ENCODE measurements at places on chromosomes 5 and 9. TPM values are rescaled to one million over a fixed set of nuclear protein-coding genes. Genes with fewer than 3 reads are reported as not detected.

The UGT3A1 gene
- not detected for polyA plus RNA-seq

The MYOZ3 gene
- 0.06 TPM for polyA plus RNA-seq

The NRG2 gene
- 2.0 TPM for polyA plus RNA-seq

The STPG3 gene
- polyA plus RNA-seq: not detected

The FCN2 gene
- 4.1 TPM for polyA plus RNA-seq

The KIF12 gene
- polyA plus RNA-seq: 1.0 TPM

The FBP1 gene
- polyA plus RNA-seq: 13.2 TPM

The TNC gene
- polyA plus RNA-seq: 1.9 TPM

The BTNL8 gene
- polyA plus RNA-seq: 0.34 TPM

The SLIT3 gene
- polyA plus RNA-seq: 16.4 TPM

The IL5 gene
- polyA plus RNA-seq: 0.09 TPM

Data from adipose tissue (tissue), 3 donors.